ENCODE measurements at places on chromosomes 1 and 21.

DNA sequence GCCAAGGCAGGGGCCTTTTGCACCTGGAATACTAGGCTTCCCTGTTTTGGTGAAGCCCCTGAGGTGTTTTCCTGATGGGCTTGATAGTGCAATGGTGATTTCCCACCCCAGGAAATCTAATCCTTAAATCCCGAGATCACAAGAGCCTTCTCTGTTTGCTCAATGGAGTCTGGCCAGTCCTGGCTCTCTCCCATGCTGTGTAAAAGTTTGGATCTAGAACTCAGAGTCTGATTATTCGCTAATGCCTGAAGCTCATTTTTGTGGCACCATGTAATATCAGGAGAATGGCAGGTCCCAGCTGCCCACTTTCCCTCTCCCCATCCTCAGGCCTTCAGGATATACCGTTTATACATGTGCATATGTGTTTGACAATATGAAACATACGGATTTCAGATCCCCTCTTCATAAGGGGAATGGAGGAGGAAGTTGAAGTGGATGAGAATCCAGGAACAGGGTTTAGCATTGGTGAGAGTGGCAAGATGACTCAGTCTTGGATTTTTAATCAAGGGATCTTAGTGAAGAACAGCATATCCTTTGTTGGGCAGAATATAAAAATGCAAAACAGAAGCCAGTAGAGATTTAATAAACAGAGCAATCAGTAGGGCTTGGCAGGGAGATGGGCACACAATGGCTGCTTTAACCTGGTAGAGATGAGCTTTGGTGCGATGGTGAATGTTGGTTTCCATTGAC, 62.1 kb downstream of the CLIC6 start:
- DNase-seq: no peak

GRCh38 chr1:181179987-181180365, 91.5 kb downstream of the IER5 start:
- peak; percentile 83 for DNase-seq

GRCh38 chr1:71667216-71667615, 586.4 kb upstream of the ZRANB2 start:
- DNase-seq: peak; percentile 21

DNA sequence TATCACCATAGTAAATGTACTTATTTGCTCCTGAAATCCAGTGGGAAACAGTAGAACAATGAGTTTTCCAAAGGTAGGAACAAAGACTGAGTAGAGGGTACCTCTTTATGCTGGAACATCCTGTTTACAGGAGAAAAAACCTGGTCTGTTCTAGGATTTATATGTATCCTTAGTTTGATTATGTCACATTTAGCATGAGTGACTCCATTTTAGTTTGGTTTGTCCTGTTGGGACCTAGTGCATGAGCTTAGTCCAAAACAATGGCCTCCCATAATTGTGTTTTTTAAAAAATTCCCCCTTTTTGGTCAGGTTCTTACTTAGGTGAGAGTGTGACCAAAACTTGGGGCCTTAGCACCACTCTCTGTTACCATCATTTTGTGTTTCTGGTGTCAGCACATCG, 3.5 kb upstream of the MRPL55 start:
- DNase-seq: no peak

- peak; percentile 32 for DNase-seq
Measured at GRCh38 chr1:85884372-85885035, 176.3 kb upstream of the ZNHIT6 start.

- peak; percentile 58 for DNase-seq
Measured at GRCh38 chr1:203069030-203069747, 16.6 kb downstream of the MYOG start.

DNA sequence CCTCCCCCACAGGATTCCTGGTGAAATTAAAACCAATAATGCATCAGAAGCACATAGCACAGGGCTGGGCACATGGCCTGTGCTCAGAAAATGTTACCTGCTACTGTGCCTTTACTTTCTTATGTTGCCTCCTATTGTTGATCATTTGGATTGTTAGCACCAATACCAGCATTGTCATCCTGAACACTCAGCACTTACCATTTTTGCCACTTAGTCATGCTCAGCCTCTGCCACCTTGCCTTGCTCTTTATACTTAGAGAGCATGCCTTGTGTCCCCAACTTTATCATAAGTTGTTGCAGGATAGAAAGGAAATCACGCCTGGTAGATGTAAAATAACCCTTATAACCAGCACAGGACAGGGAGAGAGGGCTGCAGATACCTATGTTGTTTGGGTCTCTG, 361.0 kb upstream of the RUNX1 start:
- no peak for DNase-seq

DNA sequence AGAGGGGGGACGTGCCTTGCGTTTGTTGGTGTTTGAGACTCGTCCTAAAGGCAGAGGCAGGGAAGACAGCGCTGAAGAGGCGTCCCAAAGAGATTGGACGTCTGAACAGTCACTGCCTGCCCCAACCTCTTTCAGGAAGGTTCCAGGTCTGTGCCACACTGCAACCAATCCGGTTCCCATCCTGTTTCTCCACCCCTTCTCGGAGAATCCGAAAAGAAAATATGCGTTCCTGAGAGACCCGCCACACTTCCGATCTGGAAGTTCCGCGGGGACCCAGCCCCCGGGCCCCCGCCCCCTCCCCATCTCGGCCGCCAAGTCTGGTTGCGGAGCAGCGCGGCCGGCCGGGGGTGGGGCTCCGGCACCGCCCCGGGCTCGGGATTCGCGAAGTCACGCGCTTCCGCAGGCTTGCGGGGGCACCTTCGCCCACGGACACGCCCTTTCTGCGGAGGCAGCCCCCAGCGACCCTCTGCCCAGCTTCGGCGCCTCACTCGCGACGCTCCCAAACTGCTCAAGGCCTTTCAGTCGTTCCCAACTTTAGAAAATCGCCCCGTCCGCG, 124.5 kb upstream of the DPYD start:
- DNase-seq: peak; percentile 47

GRCh38 chr1:160797861-160798273, 1.9 kb downstream of the LY9 start:
- peak; percentile 21 for DNase-seq

DNA sequence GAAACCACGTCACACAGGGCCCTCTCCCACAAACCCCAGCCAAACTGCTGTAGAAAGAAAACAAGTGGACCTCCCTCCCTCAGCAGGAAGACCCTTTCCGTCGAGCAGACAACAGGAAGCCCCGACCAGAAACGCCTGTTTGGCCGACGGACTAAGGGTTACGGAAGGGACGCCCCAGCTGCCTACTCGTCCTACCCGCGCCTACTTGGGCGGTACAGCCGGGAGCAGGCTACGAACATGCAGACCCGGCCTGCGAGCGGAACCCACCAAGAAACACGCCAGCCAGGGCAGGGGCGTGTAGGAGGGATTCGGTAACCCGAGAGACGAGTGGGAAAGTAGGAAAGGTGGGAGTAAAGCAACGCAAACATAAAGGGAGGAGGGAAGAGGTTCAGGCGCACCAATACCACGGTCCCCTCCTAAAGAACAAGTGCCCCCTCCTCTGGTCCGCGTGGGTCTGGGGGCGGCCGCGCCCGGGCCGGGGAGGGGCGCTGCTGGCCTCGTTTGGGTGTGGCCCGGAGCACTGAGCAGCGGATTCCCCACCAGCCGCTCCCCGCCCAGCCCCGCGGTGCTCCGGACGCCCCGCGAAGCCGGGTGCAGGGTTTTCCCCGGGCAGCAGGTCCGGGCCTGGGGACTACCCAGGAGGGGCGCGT, 450 bp downstream of the S100A10 start:
- peak; percentile 66 for DNase-seq

DNA sequence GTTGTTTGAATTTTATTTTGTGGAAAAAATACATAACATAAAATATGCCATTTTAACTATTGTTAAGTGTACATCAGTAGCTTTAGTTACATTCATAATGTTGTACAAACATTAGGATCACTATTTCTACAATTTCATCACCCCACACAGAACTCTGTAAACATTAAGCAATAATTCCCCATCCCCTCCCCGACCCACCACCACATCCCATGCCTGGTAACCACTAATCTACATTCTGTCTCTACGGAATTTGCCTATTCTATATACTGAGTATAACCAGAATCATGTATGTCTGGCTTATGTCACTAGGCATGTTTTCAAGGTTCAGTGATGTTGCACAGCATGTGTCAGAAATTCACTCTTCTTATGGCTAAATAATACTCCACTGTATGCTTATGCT, 47.7 kb downstream of the CDC42BPA start:
- DNase-seq: no peak

- no peak for DNase-seq
Measured at GRCh38 chr1:201504179-201504631, 2.7 kb downstream of the CSRP1 start.

GRCh38 chr1:162688521-162688920, 56.3 kb downstream of the DDR2 start:
- no peak for DNase-seq

DNA sequence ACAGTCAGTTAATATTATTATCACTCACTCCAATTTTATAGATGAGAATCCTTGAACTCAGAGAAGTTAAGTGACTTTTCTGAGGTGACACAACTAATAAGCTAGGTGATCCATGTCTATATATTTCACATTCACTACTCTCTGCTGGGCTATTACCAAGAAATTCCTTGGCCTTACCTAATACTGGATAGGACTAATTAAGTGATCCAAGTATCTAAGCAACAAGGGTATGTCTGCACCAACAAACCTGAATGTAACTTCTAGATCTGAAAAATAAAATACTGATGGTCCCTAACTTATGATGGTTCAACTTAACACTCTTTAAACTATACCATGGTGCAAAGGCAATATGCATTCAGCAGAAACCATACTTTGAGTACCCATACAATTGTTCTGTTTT, 14.8 kb upstream of the CASQ2 start:
- no peak for DNase-seq

GRCh38 chr1:239274242-239274830, 112.0 kb upstream of the CHRM3 start:
- no peak for DNase-seq

- no peak for DNase-seq
Measured at GRCh38 chr1:29808141-29808995, 572.0 kb downstream of the PTPRU start.

DNA sequence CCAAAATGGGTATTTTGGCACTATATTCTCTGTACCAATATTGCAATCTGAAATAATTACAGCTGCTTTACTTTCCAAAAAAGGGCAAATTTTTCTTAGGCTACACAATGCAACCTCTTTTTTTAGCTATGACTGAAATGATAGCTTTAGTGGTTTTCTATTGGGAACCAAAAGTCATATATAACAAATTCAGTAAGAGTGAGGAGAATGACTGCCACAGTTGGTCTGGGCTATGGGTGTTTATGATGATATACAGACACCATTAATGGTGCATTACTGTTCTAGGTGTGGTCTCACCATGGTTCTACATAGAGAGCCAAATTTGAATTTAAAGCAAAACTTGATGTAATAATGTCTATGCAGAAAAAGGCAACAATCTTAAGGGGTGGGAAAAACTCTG, 72.3 kb upstream of the PTBP2 start:
- no peak for DNase-seq

DNA sequence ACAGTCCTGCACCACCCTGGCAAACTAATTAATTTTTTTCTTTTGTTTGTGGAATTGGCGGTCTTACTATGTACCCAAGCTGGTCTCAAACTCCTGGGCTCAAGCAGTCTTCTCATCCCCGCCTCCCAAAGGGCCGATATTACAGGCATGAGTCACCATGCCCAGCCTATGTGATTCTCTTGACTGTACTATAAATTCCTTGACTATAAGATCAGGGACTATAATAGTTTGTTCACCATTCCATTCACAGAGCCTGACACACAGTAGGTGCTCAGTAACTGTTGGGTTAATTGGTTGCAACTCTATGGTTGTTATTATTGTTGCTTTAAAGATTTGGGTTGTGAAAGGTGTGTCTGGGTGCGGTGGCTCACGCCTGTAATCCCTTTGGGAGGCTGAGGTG, 17.2 kb downstream of the DAP3 start:
- no peak for DNase-seq

- no peak for DNase-seq
Measured at GRCh38 chr1:6180268-6180706, at the start of gene CHD5. TSS of gene CHD5 (minus strand) at chr1:6180321. CDS start at chr1:6180023, 298 bp downstream.

DNA sequence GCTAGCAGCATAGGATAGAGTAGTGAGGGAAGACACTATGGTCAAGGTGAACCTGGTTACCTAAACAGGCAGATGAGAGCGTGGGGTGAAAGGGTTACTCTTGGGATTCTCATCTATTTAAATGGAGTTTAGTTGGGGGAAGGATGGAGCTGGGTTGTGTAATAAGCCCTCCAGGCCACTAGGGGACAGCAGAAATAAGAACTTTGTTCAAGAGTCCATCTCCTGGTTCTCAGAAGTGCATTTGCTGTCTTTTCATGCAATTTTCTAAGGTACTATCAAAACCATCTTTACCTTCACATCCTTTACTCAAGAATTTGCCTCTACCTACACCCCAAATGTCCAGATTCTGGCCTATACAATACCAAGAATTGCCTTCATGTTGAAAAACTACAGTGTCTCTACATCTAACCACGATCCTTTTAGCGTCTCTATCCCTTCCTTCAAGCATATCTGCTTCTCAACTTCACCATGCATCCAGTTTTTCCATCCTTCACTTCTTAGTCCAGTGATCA, 28.0 kb downstream of the SLAMF1 start:
- peak; percentile 31 for DNase-seq

- no peak for DNase-seq
Measured at GRCh38 chr1:116502671-116503314, 68.0 kb downstream of the CD58 start.

- DNase-seq: no peak
Measured at GRCh38 chr1:53286955-53287354, 40.9 kb downstream of the LRP8 start.

GRCh38 chr1:223531742-223532341, 133.7 kb downstream of the CAPN8 start:
- peak; percentile 72 for DNase-seq

DNA sequence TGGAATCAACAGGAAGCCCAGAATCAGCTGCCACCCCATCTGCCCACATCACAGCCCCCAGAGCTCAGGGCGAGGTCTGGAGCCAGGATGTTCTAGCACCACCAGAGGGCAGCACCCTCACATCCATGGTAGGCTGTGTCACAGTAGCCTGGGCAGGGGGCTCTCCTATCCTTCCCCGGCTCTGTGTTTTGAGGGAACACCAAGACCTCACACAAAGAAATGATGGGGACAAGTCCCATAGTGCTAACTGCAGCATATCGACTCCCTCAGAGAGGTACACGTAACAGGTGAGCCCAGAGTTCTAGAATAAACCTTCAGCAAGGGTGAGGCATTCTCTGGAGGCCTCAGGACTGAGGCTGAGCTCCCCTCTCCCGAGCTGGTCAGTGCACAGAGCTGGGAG, 2.3 kb upstream of the KCNC4 start:
- DNase-seq: peak; percentile 83

GRCh38 chr1:206579747-206580437, 32.4 kb downstream of the EIF2D start:
- DNase-seq: peak; percentile 96

- DNase-seq: no peak
Measured at GRCh38 chr1:100076744-100077143, 56.0 kb downstream of the SASS6 start.

GRCh38 chr21:36966821-36967768, 626 bp upstream of the HLCS start:
- DNase-seq: no peak
